ENCODE measurements at places on chromosomes 6 and 20. TPM values are rescaled to one million over a fixed set of nuclear protein-coding genes. Genes with fewer than 3 reads are reported as not detected.

Gene TMEM74B
- total RNA-seq, result not detected

Gene CYP24A1
- 0.58 TPM for total RNA-seq

Gene TRIM31
- total RNA-seq, result not detected

Gene AKAP7
- total RNA-seq, result 4.8 TPM

Gene LGSN
- total RNA-seq, result not detected

Gene SSR1
- 153 TPM for total RNA-seq

Gene SLC17A4
- total RNA-seq, result not detected

Gene BLTP3A
- total RNA-seq, result 19.4 TPM

Gene JPH2
- not detected for total RNA-seq

Gene SLC2A10
- total RNA-seq, result not detected

Gene FBXO30
- total RNA-seq, result 7.9 TPM

Gene ARFGAP1
- 71.0 TPM for total RNA-seq

Gene ARMH2
- total RNA-seq, result not detected
